ENCODE measurements at places on chromosomes 7 and 10.

- no peak for DNase-seq
Measured at GRCh38 chr7:89401099-89401498, 605.6 kb upstream of the TEX47 start.

DNA sequence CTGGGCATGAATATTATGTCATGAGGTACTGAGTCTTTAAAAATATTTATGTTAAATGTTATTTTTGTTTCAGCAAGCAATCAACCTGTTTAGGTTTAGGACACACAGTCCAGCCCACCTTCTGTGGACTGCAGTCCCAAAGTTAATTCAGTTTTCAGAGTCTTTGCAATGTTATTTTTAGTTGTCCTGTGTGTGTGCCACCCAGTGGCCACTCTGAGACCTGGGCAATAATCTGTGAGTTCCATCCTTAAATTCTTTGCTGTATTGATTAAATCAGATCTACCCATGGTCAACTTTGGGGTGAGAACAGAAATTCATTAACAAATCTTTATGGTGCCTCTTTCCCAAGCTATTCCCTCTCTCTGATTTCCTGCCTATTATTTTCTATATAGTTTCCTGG, 415.1 kb downstream of the CCSER2 start:
- DNase-seq = no peak

- no peak for DNase-seq
Measured at GRCh38 chr7:135831455-135832195, 83.0 kb upstream of the FAM180A start.

- no peak for DNase-seq
Measured at GRCh38 chr7:105480931-105481330, 41.1 kb downstream of the PUS7 start.

GRCh38 chr10:106424054-106424453, 740.5 kb downstream of the SORCS1 start:
- no peak for DNase-seq

- no peak for DNase-seq
Measured at GRCh38 chr7:46179061-46179610, 258.1 kb upstream of the IGFBP3 start.

DNA sequence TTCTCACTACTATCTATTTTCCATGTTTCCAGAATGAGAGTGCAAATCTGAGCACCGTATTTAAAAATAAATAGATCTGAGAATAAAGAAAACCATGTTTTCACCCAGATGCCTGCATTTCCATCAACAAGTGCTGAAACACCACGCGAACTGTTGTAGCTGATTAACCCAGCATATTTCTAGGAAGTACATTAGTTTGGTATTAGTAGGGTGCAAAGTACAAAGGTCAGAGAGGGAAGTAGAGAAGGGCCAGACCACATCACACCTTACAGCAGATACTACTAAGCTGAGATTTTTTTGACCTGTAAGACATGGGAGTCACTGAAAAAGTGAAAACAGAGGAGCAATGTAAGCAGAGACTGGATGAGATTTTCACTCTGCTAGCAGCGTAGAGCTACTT, 181.3 kb downstream of the IMMP2L start:
- DNase-seq = peak; percentile 8

DNA sequence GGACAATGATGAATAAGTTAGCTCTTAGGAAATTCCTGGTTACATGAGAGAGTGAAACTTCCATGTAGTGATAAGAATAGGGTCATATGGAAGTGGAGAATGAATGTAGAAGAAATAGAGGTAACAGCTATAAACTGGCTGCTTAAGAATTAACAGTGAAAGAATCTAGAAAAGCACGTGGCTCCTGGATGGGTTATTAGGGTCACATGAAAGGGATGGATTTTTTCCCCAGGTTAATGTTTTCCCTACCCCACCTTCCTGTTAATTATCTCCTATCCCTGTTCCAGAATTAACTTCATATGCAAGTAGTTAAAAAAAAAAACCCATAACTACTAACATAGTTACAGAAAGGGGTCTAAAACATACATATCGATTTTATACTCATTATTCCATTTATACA, 58.0 kb downstream of the ANKIB1 start:
- no peak for DNase-seq

GRCh38 chr10:69407621-69408301, 9.0 kb downstream of the TACR2 start:
- peak; percentile 63 for DNase-seq

DNA sequence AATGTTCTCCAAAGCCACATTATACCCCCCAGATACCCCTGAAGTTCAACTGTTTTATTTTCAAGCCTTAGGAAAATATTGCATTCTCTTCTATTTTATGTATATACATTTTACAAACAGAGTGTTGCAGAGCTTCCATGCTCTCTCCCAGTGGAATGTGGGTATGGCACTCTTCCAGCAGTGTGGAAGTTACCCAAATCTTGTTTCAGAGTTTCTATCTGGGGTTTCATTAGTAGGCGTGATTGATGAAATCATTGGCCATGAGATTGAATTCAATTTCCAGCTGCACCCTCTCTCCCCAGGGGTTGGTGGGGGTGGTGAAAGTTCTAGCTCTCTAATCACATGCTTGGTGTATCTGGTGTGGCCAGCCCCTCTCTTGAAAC, 350.4 kb downstream of the RPS24 start:
- DNase-seq = no peak

DNA sequence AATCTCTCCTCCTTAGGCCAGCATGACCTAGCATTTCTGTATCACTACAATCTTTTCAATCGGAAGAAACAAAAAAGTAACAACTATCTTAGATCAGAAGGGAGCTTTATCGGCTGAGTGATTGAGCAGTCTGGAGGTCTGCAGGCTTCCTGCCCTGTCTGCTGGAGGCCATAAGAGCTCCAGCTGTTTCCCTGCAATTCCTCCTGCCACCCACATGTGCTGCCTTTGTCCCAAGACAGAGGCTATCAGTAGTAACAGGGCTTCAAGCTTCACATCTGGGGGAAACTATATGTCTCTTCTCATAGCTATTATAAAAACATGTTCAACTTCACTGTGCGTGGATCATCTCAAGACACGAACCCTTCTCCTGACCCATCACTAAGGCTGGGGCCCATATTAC, 70.1 kb upstream of the VWC2 start:
- no peak for DNase-seq

DNA sequence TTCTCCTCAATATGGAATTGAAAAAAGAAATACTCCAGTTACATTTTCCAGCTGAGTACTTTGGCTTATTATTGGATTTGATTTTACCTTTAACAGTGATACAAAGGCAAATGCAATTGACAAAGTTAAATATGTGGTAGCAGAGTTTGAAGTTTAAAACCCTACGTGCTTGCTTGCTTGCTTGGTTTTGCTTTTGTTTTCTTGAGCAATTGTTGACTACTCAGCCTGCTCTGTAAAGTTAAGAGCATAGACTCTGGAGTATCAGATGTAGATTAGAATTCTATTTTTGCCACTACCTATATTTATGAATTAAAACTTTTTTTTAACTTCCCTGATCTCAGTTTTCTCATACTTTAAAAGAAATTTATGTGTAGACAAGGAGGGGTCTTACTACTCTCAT, 51.4 kb downstream of the PCDH15 start:
- DNase-seq = no peak

- DNase-seq = no peak
Measured at GRCh38 chr7:43004082-43004481, 71.9 kb downstream of the MRPL32 start.

GRCh38 chr7:43072530-43072929, 39.9 kb upstream of the HECW1 start:
- no peak for DNase-seq
